NT2/D1 (cell line): ENCODE measurements at places on chromosomes 3 and 15.
A peak's percentile ranks its signal among the peaks of the same experiment; 100 is the strongest.

DNA sequence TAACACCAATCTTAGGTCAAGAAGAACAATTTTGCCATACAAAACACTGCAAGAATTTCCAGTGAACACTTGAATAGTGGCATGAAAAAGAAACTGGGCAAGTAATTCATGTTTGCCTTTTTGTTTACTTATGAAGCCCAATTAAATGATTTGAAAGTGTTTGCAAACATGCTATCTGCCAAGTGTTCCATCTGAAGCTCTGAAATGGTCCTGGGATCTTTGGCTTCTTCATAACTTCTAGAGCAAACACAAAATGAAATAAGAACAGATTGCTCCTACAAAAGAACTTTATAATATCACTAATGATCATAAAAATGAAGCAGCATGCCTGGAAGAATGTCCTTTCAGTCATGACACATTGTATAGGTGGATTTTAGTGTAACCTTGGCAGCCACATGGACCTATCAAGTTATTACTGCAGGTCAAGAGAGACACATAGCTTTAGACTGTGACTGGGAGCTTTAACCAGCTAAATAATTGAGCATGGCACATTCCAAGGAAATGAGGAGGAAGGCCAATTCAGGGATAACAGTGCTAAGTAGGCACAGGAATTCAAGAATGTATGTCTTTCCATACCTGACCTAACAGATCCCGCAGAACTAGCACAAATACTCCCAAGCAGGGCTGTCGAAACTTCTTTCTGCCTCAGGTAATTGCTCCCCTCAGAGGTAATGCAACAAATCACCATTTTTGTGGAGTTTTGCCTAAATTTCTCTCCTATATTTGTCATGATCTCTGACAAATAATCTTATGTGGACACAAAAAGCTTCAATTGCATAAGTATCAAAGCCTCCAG, 144.6 kb downstream of the DUT start:
- no peak for DNase-seq

DNA sequence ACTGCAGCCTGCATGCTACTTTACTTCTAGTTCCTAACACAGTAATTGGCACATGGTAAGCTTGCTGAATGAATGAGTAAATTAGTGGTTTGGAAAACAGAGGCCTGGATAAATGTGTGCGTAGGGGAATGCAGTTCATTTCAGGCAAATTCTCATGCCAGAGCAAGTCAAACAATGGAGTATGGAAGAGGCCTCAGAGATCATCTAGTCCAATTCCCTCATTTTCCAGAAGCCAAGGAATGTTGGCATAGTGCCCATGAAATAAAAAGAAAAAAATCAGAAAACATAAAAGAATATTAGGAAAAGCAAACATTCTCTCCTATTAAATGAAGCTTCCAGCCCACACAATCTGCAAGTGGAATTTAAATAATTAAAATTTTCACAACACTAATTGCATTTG, 92.4 kb downstream of the MB21D2 start:
- no peak for DNase-seq

DNA sequence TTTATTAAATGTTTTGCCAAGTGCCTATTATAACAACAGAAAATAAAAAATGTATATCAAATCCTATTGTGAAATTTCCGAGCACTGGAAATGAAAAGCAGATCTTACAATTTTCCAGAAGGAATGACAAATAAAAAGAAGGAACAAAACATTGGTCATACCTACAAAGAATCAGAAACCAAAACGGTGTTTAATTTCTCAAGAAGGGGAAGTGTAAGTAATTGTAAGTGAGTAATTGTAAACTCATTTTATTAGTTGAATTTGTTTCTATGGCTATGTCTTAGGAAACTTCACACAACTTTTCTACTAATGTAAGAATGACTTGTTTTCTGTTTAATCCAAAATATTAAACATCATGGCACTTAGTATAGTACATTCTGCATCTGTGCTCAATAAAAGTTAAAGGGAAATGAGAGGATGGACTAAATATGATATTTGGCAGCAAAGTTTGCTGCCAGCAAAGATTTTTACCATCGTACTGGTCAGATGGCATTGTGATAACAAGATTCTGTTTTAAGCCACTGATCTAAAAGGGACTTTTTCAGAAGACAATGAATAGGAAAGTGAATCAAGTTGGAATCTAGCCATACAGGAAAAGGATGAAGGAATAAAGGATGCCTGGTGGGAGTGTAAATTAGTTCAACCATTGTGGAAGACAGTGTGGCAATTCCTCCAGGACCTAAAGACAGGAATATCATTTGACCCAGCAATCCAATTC, 232.4 kb downstream of the NFKBIZ start:
- no peak for DNase-seq

GRCh38 chr15:71080166-71080565, 35.1 kb upstream of the THSD4 start:
- no peak for DNase-seq

DNA sequence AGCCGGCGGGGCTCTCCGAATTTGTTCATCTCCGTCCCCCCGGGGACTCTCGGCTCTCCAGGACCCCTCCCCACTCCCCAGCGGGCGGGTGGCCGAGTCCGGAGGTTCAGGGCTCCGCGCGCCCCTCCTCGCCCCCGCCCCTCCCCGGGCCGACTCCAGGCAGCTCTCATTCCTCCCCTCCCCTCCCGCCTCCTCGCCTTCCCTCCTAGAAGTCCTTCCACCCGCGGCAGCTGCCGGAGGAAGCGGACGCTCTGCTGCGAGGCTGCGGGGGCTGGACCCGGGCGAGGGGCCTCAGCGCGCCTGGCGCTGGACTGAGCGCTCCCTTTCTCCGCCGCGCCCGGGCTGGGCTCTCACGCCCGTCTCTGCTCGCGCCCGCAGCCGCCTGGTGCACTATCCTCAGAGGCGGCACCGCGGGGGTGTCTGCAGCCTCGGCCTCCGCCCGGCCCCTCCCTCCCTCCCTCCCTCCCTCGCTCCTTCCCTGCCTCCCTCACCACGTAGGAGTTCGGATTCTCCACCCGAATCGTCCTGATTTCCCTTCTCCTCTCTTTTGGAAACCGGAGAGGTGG, at the start of gene ROBO2:
Gene ROBO2, plus strand, starts transcription at position 494 of the 566 bp plus-strand sequence. CDS start 687 bp downstream, outside the sequence.
- peak; percentile 59 for DNase-seq

DNA sequence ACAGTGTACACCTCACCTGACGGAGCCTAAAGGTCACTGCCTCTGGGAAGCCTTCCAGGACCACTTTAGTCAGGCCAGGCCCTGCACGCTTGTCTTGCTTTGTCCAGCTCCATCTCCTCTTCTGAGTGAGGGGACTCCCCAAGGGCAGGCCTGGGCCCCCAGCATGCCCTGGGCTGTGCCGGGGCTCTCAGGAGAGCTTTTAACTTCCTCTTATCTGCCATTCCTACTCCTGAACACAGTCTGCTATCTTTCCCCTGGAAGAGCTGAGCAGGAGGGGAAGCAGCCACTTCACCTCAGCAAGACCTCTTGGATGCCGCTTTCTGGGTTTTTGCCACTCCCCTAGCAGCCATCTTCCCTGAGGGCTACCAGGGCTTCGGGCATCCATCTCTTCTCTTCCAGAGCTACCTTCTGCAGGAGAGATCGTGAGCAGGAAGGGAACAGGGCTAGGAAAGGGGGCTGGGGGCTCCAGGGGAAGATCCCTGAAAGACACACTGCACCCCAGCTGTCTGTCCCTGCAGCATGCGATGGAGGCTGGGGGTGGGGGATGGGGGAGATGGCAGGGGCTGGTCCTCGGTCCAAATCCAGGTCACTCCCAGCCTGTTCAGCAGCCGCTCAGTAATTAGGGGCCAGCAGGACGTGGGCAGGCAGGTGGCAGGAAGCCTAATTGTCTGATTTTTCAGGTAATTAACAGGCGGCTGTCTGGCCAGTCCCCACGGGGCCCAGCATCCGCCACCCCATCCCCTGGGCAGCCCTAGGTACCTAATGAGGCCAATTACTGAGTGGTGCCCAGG, 19.9 kb upstream of the RPL29 start:
- DNase-seq, result no peak

DNA sequence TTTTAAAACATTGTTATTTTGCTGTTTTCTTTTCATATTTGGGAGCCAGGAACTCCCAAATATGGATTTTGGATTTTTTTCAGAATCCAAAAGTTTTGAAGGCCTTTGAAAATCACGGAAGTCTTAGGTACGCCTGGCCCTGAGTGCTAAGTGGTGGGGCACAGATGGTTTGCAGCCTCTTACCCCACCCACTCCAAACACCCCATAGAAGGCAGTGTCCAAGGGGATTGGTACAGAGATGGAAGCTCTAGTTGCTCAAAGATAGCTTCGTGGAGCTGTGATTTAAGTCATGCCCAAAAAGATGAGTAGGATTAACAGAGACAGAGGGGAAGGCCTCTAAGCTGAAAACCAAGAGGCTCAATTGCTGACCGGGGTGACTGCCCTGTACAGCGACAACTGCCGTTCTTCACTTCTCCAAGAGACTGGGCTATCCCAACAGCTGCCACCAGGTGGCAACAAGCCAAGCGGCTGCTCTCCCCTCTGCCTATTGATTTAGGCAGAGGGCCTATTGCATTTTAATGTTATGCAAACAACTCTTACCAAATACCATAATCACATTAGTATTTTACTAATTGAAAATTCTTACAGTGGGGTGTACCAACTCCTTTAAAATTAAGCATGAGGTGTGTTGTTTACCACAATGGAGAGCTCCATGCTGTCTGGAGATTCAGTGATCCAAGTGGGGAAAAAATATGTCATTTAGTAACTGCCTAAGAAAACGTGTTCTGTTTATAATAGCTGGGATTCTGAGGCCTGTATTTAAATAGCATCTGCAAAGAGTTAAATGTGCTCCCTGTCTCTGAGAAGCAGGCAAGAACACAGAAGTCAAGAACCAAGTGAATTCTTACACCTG, 64.0 kb upstream of the C15orf61 start:
- peak; percentile 68 for DNase-seq

- DNase-seq, result no peak
Observed at GRCh38 chr3:56923526-56924224, 121.9 kb upstream of the ARHGEF3 start.

DNA sequence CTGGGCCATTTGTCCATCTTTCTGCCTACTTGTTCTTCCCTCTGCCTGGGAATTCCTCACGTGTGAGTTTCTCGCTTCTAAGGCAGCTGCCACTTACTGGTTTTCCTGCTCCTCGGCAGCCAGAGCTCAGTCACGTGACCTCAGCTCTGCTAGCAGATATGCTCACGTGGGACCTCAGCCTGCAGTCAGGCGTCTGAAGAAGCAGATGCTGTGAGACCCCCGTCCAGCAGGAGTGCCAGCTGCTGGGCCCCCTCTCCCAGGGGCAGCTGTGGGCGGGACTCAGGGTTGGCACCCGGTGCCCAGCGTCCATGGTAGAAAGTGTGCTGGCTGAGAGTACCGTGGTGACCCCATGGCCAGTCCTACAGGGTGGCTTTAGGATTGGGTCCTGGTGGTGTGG, 161.3 kb upstream of the TLE3 start:
- DNase-seq, result no peak

DNA sequence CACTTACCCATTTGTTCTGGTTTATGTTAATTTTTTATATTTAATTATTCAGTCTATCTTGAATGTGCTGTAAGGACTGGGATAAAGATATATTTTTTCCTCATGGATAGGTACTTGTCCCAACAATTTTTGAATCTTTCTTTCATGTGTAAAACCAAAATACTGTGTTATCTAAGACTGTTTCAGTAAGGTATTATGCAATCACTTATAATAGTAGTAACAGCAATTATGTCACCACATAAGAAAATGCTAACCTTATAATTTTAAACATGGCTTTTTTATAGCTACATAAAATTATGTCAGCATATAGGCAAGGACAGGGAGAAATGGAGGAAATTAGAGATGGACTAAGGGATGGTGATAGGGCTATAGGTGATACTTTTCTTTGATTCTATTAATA, 2.9 kb upstream of the CTDSPL start:
- DNase-seq, result no peak

- no peak for DNase-seq
Observed at GRCh38 chr15:40421246-40422157, 15.9 kb downstream of the IVD start.

DNA sequence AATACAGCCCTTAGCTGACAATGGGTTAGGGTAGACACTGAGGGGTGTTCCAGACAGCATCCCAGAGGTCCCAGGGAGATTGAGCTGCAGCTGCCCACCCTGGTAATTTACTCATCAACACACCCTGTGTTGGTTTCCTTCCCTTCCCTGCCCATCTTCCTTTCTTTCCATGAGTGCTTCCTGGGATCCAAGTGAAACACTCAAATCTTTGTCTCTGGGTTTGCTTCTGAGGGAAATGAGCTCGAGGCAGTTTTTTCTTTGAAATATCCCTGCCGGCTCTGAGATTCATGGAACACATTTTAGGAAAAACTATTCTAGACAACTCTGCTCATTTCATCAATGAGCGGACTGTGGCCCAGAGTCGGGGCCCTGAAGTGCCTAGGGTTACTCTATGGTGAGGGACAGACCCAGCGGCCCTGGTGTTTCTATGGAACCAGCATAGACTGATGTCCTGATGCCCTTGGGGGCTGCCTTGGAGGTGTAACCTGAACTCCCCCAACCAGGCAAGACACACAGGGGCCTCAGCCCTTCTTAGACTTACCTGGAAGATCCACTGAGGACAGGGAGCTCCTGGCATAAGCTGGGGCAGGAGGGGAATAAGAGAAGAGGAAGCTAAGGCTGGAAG, 14.9 kb upstream of the CSRNP1 start:
- DNase-seq, result no peak

DNA sequence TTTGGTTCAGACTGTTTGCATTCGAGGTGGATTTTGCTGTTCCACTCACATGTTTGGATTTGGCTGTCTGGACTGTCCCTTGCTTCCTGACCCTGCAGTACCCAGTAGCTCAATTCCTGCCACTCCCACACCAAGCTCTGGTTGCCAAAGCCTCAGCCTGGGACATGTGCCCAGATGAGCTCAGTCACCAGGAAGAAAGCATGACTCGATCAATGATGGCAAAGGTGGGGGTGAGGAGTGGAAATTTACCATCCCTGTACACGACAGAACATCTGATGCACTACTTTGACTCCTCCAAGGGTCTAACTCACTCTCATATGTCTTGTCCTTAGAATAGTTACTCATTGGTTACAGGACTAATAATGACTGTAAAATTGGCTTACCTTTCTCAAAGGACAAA, 45.2 kb downstream of the ZNF385D start:
- no peak for DNase-seq

- DNase-seq, result no peak
Observed at GRCh38 chr3:129184396-129184657, 631 bp upstream of the CNBP start.

DNA sequence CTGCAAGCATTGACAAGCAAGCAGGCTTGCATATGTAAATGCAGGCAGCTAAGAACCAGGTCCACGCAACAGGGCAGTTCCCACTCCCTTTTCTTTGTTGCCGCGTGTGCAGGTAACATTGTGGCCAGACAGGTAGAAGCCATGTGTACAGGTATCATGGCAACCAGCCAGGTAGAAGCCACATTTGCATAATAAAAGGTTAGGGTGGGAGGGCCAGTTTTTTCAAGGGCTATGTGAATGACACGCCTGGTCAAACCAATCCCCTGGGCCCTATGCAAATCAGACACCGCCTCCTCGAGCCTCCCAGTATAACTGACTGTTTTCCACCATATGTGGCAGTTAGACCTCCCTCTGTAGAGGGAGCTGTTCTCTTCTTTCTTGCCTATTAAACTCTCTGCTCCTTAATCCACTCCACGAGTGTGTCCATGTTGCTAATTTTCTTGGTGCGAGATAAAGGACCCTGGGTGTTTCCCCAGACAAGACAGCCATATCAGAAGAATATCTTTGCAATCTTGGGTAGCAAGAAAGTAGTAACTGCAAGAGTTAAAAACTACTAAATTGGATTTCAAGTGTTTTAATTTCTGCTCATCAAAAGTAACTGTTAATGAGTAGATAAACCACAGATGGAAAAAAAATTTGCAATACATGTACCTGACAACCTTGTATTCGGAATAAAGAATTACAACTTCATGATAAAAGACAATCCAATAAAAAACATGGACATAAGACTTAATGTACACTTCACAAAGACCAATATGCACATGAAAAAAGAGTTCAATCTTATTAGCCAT, 21.8 kb downstream of the PCOLCE2 start:
- DNase-seq, result peak; percentile 81
